OCI-M1 (cell line): ENCODE measurements at places on chromosomes 3 and 15.

DNA sequence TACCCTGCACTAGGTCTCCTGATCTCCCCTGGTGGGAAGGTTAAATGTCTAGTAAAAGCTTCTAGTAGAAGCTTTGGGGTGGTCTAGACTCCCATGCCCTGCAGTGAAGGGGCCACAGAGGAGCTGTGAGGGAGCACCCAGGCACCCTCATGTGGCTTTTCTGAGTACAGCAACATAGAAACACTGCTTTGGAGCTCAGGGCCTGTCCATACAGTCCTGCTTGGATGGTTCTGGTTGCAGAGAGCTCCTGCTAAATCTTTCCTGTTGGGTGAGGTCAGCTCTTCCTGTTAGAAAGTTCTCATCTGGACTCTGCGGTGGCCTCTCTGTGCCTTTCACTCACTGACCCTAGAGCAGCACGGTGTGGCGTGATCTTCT lies 47.8 kb downstream of the GPD1L start:
- no peak for DNase-seq

DNA sequence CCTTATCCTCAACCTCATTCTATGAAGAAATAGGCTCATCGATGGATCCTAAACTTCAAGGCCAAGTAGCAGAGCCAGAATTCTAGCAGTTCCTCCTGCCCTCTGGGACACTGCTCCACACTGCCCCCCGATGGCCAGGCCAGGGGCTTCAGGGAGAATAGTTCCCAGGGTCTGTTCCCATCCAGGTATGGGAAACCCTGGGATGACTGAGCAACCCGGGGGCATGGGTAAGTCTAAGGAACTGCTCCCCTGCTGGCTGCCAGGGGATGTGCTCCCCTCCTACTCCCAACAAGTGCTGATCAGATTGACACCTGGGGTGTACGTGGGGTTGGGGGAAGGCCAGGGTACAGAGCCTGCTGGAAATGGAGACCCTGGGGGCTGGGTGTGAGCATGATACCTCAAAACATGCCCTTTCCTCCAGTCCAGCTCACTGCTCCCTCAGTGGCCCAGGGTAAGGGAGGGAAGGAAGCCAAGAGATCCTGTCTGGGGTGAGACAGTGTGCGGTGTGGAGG lies 7.6 kb downstream of the ULK3 start:
- peak; percentile 66 for DNase-seq

DNA sequence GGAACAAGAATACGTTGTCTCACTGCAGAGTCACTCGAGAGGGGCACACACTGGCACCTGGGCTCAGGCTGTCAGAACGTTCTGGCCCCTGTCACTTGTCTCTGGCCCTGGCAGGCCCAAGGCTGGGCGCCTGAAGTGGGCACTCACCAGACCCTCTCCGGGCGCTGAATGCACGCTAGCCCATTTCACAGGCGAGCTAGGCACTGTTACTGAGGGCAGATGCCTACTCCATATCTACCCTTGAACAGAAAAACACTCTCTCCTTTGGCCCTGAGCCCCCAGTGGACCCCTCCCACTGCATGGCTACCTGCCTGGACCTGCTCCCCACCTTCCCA lies 42.3 kb upstream of the IQSEC1 start:
- DNase-seq: no peak

DNA sequence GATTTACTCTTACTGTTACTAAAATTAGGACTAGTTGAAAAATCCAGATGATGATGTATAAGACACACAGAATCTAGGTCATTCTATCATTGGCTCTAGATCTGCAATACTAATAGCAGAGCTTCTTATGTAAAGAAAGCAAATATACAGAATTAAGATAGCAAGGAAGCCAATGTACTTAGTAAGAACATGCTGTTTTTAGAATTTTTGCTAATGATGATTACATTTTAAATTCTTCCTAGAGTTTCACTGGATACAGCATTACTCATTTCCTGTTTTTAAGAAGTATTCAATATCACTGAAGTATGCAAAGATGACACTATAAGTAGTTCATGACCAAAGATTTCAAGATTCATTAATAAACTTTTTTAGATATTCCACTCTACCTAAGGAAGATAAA lies 60.7 kb downstream of the CFAP20DC start:
- DNase-seq: no peak

DNA sequence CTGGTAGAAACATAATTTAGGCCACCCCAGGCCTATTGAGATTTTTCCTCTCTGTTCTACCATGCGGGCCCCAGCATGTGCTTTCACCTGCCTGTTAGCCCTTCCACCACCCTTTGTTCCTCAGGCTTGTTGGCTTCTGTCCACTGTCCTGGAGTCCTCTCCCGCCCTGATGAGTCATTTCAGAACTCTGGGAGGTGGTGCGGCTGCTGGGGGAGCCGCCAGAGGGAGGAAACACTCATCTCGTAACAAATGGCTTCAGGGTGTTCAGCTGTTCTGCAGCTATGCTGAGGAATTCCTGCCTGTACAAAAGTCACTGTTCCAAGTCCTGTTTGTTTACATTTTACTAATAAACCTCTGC lies 36.3 kb downstream of the LRTM1 start:
- DNase-seq: peak; percentile 54

GRCh38 chr3:22373827-22374226 lies 622.8 kb upstream of the ZNF385D start:
- no peak for DNase-seq

- no peak for DNase-seq
These were observed 120.6 kb downstream of the CPNE4 start for GRCh38 chr3:131914090-131914691.

DNA sequence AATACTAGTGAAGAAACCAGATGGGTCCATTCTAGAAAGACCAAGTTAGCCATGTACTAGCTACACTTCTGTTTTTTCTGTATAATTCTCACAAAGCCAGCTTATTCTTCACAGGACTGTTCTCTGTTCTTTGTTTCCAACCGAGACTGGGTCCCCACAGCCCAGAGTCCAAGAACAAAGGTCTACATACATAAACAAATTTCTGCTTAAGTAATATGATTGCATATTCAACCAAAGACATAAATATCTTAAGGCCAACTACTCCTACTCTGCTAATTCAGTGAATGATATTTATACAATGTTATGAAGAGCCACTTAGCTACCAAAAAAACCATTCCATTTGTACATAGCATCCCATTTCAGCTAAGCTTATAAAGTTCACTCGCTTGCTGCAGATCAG lies 299.8 kb upstream of the CCDC54 start:
- DNase-seq: no peak

- DNase-seq: no peak
These were observed 41.1 kb downstream of the GPD1L start for GRCh38 chr3:32147509-32147908.
